Muscle of arm (tissue), 14 donors: ENCODE measurements at places on chromosomes 5 and 9. TPM values are rescaled to one million over a fixed set of nuclear protein-coding genes. Genes with fewer than 3 reads are reported as not detected.

DNA sequence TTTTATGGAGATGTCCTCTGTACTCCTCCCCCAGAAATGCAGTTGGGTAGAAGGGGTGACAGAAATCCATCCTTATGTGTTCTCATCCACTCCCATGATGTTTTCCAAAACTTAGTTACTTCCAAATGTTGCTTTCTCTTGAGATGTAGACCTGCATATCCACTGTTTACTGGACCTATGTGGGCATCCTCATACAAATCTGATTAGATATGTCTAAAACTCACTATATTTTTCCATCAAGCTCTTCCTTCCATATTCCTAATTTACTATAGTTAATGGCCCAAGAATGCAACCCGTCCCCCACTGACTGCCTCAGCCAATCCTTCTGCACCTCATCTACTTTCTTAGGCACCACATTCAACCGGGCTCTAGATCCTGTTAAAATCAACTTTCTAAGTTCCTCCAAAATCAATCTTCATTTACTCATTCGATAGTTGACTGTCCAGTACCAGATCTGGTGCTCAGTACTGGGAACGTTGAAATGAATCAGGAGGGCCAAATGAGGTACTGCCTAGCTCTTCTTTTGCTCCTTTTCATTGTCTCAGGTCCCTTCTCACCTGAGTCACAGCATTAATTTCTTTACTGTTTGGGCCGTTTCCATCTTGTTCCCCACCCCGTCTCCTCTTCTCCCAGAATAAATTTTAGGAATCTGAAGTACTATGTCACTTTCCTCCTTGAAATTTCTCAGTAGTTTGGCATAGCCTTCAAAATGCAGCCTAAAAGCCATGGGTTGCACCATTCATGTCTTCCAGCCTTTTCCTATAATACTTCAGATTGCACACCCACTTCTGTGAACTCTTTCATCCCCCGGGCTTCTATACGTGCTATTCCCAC, 7.9 kb downstream of the PLK2 start:
- DNase-seq = no peak

GRCh38 chr9:112785986-112786385, 35.4 kb downstream of the SNX30 start:
- no peak for DNase-seq

DNA sequence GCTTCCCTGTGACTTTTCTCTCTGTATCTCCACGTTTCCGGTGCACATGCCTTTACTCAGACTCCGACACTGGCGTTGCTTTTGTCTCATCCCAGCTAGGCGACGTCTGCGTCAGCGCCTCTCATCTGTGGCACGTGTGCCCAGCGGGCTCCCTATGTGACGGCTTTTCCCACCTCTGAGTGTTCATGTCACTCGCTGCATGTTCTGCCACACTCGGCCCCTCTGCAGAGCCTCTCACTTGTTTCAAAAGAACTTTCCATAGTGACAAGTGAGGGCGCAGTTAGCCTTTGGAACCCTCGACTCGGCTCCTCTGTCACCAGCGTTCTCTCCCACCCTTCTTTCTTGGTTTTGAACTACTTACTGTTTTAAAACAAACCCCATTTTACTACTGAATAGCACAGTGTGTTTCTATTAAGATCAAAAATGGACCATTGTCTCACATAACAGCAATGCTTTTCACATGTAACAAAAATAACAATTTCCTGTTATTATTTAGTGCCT, 113.4 kb upstream of the CACNA1B start:
- DNase-seq = no peak

GRCh38 chr5:95026718-95027117, 258.2 kb downstream of the MCTP1 start:
- no peak for DNase-seq

The NEUROG1 gene
- polyA plus RNA-seq = not detected

The EIF4E1B gene
- polyA plus RNA-seq = not detected

The PCDHGC5 gene
- polyA plus RNA-seq = 0.38 TPM
